Myocyte (in vitro differentiated cells): ENCODE measurements at places on chromosomes 5 and 9. TPM values are rescaled to one million over a fixed set of nuclear protein-coding genes. Genes with fewer than 3 reads are reported as not detected.

GABRP gene
- total RNA-seq: not detected in 2 replicates

MIER3 gene
- total RNA-seq: 20.5 and 25.5 TPM in 2 replicates

TRIM41 gene
- 13.4 and 13.8 TPM in 2 replicates for total RNA-seq

MSX2 gene
- 4.8 and 9.8 TPM in 2 replicates for total RNA-seq

SLIT3 gene
- not detected in 2 replicates for total RNA-seq

IL33 gene
- total RNA-seq: 0.10 TPM in 1 of 2 replicates, not detected in the other

SPAAR gene
- total RNA-seq: not detected in 2 replicates

MRPL22 gene
- 9.3 and 11.4 TPM in 2 replicates for total RNA-seq

NPR2 gene
- 8.2 and 17.3 TPM in 2 replicates for total RNA-seq

SNCB gene
- 0.16 and 1.0 TPM in 2 replicates for total RNA-seq

FAM174A gene
- total RNA-seq: 57.3 and 76.0 TPM in 2 replicates

PPP3R2 gene
- not detected in 2 replicates for total RNA-seq

ZNF484 gene
- 12.5 and 13.4 TPM in 2 replicates for total RNA-seq

OR5C1 gene
- total RNA-seq: not detected in 2 replicates

TAF11L14 gene
- total RNA-seq: not detected in 2 replicates

EIF4E1B gene
- not detected in 2 replicates for total RNA-seq

ZDHHC11B gene
- not detected in 2 replicates for total RNA-seq

GRCh38 chr9:27933210-27934025, 360.1 kb upstream of the C9orf72 start:
- DNase-seq: peak; percentile 15

DNA sequence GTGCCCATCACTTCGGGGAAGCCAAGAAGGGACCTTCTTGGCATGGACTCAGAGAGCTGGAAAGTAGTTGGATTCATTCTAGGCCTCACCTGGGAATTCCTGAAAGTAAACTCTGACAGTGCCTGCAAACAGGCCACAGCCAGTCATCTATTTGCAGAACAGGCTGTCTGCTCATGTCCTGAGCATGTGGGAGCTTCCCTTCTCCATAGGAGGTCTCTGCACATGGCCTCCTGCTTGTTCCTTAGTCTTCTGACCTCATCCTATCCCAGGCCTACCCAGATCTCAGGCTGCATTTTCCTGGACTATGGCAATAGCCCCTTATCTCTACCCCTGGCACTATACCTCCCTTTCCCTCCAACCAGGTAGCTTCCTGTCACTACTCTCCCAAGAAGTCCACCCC, 67.2 kb upstream of the FSTL4 start:
- DNase-seq: no peak

GRCh38 chr9:126683698-126684044, 69.9 kb downstream of the LMX1B start:
- no peak for DNase-seq

DNA sequence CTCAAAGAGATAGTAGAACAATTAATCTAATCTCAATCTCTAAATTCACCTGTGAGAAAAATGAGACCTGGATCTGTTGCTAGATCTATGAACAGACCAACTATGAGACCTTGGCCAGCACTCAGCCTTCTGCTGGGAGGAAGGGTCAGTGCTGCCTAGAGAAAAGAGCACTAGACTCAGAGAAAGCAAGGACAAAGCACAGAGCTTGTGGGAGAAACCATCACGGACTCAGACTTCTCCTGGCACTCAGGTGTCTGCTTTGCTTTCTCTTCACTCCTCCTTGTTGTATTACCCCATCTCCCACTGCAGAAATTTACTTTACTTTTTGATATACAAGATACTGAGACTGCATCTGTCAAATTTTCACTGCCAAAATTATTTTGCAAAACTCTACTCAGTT, 890.0 kb upstream of the NUDT12 start:
- DNase-seq: no peak

DNA sequence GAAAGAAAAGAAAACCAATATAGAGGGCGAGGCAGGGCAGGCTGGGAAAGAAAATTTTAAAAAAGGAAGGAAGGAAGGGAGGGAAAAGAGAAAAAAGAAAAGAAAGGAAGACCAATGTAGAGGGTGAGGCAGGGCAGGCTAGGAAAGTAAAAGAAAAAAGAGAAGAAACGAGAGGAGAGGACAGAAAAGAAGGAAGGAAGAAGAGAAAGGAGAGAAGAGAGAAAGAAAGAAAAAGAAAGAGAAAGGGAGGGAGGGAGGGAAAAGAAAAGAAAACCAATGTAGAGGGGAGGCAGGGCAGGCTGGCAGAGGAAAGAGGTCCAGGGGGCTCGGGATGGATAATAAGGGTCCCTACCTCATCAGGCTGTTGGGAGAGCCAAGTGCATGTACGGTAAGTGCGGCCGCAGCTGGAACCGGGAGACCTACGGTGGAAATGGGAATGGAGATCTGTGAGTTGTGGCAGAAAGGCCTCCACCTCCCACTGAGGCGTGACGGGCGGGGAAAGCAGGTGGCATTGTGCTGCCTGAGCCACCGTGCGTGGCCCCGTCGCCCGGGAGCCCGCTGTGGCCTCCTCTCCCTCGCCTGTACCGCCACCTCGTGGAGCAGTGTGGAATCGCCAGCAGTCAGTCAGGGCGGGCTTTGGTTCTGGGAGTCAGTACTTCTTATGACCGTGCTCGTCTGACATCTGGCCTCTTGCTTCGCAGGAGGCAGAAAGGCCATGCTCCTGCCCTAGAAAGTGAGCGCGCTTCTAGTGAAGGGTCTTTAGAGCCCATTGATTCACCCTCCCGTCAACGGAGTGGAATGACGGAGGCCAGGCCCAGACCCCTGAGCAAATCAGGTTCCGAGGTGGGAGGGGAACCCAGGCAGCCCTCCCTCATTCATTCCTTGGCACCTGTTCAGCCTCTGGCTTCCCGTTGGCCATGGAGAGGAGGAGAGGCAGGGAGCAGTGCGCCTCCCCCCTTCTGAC, 10.4 kb upstream of the NHP2 start:
- peak; percentile 82 for DNase-seq

DNA sequence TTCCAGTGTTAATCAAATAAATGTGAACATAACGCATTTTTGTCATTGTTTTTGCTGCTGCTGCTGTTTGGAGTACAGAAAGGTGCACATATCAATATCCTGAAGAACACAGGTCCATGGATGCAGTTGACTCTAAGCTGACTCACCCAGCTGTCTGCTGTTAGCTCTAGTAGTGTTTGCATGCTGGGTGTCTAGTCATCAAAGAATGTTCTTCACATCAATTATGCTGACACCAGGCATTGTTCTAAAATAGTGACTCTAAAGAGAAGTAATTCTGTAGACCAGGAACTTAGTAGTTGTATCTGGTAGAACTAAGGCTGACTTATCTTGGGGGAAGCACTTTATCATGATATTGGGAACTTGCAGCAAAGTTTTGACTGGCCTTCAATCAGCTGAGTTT, 55.7 kb upstream of the DPYSL3 start:
- DNase-seq: no peak

GRCh38 chr9:12989669-12990068, 214.8 kb downstream of the LURAP1L start:
- no peak for DNase-seq

GRCh38 chr9:35646153-35646532, 4.6 kb downstream of the SIT1 start:
- no peak for DNase-seq

DNA sequence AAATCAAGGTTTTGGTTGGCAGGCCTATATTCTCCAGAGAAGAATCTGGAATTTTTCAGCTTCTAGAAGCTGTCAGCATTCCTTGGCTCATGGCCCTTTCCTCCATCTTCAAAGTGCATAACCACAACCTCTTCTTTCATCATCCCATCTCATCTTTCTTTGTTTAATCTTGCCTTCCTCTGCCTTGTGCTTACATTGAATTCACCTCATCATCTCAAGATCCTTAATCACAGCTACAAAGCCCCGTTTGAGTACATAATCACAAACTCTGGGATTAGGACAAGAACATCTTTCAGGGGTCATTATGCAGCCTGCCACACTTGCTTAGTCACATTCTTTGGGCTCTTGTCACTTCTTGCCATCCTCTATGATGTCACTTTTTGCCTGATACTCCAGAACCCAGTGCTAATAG, 130.3 kb downstream of the FOXD1 start:
- DNase-seq: no peak

GRCh38 chr9:87086221-87086818, 139.0 kb upstream of the GAS1 start:
- no peak for DNase-seq

GRCh38 chr5:36041537-36041845, 25.2 kb downstream of the UGT3A2 start:
- no peak for DNase-seq

DNA sequence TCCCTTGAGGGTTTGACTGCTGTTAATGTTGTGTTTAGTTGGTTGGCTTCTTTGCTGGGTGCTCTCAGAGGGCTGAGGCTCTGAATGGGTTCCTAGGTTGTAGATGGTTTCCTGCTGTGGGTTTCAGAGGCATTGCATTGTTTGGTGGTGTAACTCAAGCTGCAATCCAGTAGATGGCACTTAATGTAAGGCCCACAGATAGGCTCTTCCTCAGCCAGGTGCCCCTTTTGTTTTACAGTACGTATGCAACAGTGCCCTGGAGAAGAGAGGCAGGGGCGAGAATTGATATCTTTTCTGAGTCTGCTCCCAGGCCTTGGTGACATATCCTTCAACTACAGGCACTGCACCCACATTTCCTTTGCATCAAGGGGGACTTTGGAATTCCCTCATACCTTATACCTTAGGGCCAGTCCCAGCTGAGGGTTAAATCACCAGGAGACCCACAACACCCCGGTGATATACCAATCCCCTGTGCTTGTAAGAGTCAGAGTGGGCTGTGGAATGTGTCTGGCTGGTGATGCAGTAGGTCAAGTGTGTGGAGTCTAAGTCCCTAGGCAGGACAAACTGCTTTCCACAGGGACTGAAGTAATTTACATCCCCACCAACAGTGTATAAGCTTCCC, 7.0 kb upstream of the UGT3A2 start:
- no peak for DNase-seq

GRCh38 chr5:26518065-26518464, 520.3 kb downstream of the CDH9 start:
- no peak for DNase-seq

DNA sequence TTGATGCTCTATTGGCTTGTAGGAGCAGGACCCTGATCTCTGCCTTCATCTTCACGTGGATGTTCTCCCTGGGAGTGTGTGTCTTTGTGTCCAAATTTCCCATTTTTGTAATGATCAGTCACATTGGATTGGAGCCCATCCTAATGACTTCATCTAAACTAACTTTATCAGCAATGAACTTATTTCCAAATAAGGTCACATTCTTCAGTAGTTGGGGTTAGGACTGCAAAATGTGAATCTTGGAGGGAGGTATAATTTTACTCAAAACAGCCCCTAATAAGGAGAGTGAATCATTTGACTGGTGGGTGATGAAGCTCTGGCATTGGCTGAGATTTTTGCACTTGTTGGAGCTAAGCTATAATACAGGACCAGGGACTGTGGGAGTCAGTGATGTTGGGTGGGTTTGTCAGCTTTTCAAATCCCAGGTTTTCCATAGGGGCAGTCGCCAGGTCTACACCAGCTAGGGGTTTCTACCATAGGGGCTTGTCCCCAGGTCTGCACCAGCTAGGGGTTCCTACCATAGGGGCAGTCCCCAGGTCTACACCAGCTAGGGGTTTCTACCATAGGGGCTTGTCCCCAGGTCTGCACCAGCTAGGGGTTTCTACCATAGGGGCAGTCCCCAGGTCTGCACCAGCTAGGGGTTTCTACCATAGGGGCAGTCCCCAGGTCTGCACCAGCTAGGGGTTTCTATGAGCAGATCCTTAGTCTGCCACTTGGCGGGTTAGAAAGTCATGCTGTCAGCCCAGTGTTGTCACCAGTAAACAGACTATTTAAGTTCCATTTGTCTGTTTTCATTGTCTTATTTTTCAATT, 382.6 kb upstream of the DAP start:
- no peak for DNase-seq

GRCh38 chr5:174323878-174324281, 278.4 kb downstream of the NSG2 start:
- peak; percentile 40 for DNase-seq

- DNase-seq: no peak
These were observed 49.5 kb downstream of the PTGS1 start for GRCh38 chr9:122420315-122420714.

DNA sequence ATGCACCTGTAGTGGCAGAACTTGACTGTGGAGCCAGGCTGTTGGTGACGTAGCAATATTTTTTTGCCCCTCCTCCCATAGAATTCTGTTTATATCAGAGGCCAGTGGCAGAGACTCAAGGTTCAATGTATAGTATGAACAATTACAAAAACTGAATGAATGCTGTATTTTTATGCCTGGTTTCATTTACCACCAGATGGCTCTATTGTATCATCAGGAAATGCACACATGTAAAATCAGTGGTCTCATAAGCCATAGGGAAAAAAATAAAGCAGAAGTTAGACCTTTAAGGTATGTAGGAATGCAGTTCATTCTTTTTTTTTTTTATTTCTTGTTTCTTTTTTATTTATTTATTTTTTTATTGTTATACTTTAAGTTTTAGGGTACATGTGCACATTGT, 43.6 kb downstream of the CCDC192 start:
- no peak for DNase-seq

DNA sequence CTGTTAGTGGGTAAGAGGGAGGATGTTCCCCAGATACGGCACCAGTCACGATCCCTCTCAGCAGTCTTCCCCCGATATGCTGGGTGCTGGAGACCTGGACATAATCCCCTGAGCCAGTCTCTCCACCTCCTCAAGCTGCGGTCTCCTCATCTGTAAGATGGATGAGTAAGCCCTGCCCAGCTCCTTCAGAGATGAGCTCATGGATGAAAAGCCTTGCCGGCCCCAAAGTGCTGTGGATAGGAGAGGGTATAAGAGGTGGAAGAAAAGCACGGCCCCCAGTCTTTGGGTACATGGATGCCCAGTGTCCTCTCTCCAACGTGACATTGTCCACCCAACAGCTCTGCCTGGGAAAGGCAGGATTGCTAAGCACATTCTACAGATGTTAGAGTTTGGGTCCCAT, 4.5 kb downstream of the CAMK2A start:
- no peak for DNase-seq

DNA sequence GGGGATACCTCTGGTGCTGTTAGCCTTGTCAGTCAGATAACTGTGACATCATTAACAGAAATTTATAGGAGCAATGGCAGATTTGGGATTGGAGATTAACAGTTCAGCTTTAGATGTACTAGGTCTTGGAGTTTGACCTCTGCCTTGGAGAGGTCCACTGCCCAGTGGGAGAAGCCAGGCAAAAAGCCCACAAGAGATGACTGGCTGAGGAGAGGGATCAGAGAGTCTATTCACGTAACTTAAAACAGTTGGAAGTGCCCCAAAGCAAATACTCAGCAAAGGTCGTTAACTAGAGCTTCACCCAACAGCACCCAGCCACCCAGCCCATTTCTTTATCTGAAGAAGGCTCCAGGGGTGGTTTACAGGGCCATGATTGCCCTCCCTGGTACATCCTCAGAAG, 232.7 kb upstream of the PPP1R2B start:
- DNase-seq: no peak

- no peak for DNase-seq
These were observed 255.5 kb downstream of the PDE4D start for GRCh38 chr5:59637884-59638580.

DNA sequence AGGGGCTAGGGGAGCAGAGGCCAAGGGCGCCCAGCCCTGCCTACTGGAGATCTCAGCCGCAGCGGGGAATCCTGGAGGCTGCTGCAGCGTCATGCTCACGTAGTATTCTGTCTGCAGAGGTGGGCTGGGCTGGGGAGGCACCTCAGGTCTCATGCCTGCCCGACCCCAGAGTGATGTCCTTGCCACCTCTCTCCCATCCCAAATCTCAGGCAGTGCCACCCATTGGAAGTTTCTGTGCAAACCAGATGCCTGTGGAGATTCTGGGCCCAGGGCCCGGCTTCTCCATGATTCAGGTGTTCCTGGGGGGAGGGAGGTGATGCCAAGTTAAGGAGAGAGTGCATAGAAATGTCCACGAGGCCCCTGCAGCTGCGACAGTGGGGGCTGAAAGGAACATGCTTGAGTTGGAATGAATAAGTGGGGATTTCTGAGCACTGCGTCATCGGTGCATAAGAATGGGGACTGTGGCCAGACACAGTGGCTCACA, 72.0 kb downstream of the ANKRD33B start:
- DNase-seq: no peak
